ENCODE measurements at places on chromosomes 2 and 18.

DNA sequence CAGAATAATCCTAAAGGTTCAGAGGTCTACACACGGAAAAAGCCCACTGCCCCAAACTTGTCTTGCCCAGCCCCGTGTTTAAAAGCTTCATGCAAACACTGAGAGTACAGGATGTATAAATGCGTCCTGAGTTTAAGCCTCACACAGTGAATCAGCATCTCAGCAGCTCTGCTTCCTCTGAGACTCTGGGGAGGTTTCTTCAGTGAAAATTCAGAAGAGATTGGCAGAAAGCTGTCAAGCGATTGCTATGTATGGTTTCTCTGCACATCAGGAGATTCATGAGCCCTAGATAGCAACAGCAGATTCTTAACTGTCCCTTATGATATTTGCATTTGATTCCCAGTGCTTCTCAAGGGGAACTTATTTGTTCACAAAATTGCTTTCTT, 27.1 kb downstream of the CRACDL start:
- no peak for DNase-seq

GRCh38 chr2:27884601-27885000, 5.6 kb downstream of the RBKS start:
- no peak for DNase-seq

DNA sequence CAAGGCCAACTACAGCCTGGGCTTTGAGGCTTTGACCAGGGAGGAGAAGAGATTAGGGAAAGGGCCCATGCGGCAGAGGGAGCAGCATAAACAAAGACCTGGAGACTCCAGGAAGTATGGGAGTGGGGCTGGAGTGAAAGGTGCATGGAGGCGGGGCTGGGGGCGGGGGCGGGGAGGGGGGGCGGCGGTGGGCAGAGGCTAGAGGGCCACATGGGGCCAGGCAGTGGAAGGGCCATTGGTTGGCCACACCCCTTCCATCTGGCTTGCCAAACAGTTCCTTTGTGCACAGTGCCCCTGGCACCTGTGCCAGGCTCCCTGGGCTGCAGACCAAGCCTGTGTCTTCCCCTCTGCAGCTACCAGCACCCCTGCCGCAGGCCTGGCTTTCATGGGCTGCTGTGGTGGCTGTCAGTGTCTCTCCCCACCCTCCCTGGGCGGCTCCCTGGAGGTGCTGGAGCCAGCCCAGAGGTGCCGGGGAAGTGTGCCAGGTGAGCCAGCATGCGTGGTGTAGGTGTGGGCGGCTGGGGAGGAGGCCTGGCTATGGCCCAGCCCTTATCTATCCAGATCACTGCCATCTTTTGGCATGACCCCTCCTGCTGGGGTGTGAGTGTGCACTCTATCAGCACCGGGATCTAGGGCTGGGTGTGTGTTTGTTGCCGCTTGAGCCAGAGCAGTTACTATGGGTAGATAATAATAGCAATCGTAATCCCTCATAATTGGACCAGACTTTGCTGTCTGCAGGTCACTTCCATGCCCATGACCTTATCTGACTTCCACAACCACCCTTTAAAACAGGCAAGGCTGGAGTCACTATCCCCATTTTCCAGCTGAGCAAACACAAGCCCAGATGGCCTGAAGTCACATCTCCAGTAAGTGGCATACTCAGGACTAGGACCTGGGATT, 30.5 kb downstream of the DNMT3A start:
- no peak for DNase-seq

GRCh38 chr2:24456599-24457556, 34.2 kb upstream of the NCOA1 start:
- DNase-seq, result no peak

GRCh38 chr2:176128982-176129796, at the start of gene HOXD8:
HOXD8 (plus strand) TSS chr2:176129705; CDS start chr2:176130367, 662 bp downstream.
- DNase-seq, result no peak

- DNase-seq, result no peak
Measured at GRCh38 chr2:79936715-79937114, 367.8 kb downstream of the LRRTM1 start.

DNA sequence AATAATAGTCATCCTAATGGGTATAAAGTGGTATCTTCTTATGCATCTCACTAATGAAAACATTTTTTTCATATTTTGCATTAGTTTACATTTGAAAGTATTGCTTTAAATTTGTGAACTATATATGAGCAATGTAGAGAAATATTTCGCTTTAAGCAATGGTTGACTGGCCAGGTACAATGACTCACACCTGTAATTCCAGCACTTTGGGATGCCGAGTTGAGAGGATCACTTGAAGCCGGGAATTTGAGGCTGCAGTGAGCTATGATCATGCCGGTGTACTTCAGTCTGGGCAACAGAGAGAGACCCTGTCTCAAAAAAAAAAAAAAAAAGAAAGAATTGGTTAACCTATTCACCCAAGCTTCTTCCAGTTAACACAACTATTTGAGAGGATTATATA, 15.1 kb downstream of the ZCCHC2 start:
- no peak for DNase-seq

DNA sequence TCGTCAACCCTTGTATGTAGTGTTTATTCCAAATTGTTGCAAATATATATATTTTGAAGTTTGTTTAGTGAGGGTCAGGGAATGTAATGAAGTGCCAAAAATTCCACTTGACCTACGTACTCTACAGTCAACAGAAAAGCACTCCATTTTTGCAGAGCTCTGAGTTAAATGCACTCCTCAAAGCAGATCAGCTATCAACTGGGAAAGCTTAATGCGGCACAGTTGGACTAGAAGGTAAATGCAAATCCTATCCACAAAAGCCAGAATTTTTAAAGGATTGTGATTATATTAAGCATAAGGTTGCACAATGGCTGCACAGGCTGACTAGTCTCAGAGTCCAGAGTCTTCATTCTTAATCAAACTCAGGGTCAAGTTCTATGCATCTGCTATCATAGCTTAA, 577.1 kb downstream of the ARHGAP15 start:
- no peak for DNase-seq

- DNase-seq, result no peak
Measured at GRCh38 chr2:240559286-240559685, 871 bp upstream of the DUSP28 start.

DNA sequence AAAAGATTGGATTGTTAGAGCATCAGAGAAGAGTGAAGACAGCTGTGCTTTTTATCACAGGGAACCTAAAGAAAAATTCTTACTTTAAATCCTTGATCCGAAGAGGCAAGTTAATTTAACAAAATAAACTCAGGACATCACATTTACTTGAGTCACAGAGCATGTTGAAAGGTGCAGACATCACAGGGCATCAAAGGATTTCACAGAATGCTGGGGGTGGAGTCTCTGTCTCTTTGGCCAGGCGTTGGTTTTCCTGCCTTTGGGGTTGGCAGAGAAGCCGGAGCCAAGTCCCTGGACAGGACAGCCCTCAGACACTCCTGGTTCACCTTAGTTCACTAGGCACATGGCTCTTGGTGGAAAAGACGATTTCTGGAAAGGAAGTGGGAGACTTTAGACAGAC, 56.3 kb downstream of the SH3RF3 start:
- no peak for DNase-seq

GRCh38 chr18:58496231-58496630, 132.7 kb downstream of the ALPK2 start:
- no peak for DNase-seq

DNA sequence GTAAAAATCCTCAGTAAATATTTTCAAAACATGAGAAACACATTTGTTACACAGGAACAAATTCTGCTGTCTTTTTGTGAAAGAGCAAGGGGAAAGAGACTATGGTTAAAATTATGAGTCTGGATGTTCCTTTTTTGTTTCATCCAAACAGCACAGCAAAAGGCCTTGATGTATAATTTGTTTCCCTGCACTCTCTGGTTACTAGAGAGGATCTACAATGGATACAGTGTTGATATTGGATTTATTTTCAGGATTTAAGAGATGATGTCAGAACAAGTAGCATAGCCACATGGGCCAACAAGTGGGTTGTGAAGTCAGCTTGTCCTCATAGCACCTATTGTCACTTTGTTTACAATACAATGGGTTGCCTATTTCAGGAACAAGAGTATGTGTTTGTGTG, 11.3 kb upstream of the ERBB4 start:
- DNase-seq, result no peak

DNA sequence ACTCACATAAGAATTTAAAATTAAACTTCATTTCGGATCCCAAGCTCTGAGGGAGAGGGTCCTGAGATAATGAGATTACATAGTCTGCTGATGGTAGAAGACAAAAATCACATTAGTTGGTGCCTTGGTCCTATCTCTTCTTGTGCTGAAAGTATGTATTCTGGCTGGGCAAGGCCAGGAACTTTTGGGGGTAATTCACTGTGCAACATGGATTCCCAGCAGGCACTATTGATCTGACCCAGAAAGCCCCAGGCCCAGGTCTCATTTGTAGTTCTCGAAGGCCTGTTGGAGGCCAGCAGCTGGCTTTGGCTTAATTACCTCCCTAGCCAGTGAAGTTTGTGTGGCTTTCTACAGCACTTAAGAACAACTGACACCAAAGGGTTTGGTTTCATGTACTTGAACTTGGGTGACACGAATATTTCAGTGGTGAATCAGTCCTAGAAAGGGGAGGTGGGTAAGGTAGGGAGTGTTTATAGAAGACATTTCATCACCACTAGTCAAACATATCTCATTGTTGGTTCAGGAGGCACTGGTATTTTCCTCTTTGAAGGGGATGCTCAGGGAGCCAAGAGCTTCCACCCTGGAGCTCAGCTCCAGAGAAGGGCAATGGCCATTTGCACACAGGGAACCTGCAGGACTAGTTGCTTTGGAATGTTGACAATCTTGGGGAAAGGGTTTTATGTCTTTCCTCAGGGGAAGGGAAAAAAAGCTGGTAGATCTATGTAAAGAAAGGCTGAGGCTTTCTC, 217.8 kb downstream of the OSR1 start:
- no peak for DNase-seq

GRCh38 chr2:239263669-239264491, 136.9 kb downstream of the HDAC4 start:
- DNase-seq, result no peak

DNA sequence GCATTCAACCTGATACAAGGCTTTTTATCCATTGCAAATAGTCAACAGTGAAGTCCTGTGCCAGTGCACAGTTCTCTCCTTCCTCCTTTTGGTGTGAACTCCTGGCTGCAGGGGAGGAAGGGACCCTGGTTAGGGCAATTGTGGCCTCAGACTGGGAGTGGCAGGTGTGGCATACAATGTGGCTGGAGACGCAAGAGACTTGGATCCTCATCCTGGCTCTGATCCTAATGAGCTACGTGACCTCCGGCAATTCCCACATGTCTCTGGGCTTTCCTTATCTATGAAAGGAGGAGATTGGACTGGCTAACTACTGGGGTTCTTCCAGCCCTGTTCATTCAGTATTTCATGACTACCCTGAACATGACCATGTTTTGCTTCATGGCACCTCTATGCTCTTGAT, 10.5 kb upstream of the IL1A start:
- no peak for DNase-seq

GRCh38 chr2:176178038-176178756, 10.3 kb upstream of the HOXD1 start:
- DNase-seq, result no peak

- DNase-seq, result no peak
Measured at GRCh38 chr2:189083106-189083505, 96.5 kb downstream of the COL5A2 start.

GRCh38 chr2:177669625-177670330, 277.2 kb downstream of the AGPS start:
- no peak for DNase-seq

- no peak for DNase-seq
Measured at GRCh38 chr2:95063086-95063958, 37.8 kb downstream of the MAL start.

DNA sequence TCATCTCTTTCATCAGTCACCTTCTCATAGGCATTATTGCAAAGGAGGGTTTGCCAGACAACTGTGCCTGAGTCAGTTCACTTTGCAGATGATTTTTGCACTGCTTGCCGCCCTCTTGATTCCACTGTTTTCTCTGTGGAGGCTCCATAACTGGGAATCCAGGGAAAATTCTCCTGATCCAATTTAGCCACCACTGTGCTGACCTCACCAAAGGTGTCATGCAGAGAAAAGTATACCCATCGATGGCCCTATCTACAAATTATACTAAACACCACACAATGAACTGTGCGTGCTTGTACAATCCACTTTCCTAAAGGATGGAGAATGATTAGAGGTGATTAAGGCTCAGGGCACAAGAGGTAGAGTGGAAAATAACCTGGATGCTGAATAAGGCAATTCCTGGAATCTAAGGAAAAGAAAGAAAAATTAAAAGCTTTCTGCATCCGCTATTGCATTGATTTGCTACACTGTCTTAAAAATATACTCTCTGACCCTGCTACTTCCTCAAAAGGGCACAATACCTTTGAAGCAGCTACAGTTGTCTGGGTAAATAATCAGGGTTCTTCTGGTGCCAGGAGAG, 409.4 kb downstream of the RIT2 start:
- DNase-seq, result no peak

DNA sequence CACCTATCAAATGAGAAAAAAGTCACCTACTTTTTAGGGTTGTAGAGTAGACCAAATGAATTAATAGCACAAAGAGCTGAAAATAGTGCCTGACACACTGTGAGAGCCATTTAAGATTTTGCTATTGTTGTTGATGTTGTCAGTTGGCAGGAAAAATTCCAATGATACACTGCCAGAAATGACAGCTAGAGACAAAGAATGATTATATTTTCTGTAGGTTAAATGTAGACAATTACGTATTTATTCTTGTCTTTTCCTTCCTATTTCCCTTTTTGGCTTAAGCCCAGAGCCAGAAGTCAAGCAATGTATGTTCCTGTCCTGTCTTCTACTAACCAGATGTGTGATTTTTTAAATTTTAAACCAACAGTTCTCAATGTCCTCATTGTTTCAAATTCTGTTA, 17.2 kb downstream of the NRXN1 start:
- no peak for DNase-seq

- DNase-seq, result no peak
Measured at GRCh38 chr18:33571998-33572787, 5.8 kb upstream of the ASXL3 start.

DNA sequence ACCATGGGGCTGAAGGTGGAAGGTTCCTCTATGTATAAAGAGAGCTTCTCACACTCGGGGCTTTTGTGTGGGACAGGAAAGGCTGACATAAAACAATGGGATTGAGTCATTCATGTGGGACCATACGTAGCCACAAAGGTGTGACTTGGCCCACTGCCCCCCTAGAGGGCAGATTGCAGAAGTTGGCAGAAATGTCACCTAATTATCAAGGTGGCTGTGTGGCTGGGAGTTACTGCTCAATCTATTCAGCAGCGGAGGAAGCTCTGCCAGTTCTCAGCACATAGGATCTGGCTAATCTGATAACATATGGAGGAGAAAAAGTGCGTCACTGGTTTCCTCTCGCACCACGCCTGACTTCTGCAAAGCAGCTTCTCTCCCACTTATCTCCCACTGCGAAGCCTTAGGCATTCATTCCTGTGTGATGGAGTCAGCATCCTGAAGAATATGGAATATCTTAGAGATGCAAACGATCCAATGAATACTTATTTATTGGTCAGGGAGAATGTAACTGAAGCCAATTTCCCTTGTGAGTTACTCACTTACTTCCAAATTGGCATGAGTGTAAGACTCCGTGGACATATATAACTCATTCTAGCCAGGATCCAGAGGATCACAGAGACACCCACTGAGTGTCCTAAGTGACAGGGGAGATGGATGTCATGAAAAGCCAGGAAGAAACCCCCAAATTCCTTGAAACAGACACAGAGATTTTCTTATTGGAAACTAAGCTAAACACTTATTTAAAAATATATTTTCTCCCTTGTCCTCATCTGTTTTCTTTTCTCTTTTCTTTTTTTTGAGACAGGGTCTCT, 344.8 kb downstream of the TGIF1 start:
- DNase-seq, result no peak

Data from stimulated activated CD8-positive, alpha-beta memory T cell treated with anti-CD3 and anti-CD28 coated beads, Interleukin-4, amount 100 ng/mL, for 4 hours (primary cell).